ENCODE measurements at places on chromosomes 3 and 15. TPM values are rescaled to one million over a fixed set of nuclear protein-coding genes. Genes with fewer than 3 reads are reported as not detected.

The KLF15 gene
- 19.3 TPM for total RNA-seq

The RLBP1 gene
- total RNA-seq: 6.3 TPM

The BNC1 gene
- 0.35 TPM for total RNA-seq

GRCh38 chr3:67941433-67942030 is 287.1 kb upstream of the SUCLG2 start:
- H3K4me1 ChIP-seq: no peaks in the 10 kb centered on the region
- H3K27ac ChIP-seq: no peak overlapping the region
- no peaks in the 10 kb centered on the region for H3K27me3 ChIP-seq
- H3K36me3 ChIP-seq: no peaks in the 10 kb centered on the region

DNA sequence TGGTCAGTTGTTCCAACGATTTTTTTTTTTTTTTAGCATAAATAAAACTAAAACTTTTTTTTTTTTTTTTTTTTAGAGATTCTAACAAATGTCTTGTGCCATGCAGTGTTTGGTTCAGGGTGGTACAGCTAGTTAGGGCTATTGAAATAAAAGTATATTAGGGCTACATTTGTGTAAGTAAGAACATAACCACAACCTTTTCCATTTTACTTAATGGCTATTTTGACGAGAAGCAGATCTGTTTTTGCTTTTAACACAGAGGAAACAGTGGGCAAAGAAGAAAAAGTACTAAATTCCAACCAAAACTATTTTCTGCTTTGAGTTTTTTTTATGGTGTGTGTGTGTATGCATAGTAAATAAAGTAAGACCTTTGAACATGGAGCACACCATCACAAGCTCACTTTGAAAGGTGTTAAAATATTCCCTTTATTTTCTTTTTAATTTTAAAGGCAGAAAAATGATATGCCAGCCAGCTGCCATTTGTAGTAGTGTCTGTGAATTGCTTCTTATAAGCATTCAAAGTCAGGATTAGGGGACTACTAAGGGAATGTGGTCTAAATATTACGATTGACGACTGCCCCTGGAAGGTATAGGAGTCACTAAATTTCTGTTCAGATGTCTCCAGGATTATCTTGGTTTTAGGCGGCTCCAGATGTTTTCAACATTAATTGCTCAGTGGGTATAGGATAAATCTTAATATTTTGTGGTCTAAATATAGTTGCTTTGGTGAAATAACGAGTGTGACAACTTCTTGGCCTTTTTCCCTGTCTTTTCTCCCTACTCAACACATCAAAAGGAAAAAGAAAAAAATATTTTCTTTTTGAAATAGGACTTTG is 3.1 kb downstream of the RARB start:
- H3K4me3 ChIP-seq: no peak overlapping the region
- H3K27ac ChIP-seq: no peak overlapping the region
- no peaks in the 10 kb centered on the region for H3K36me3 ChIP-seq
- H3K4me1 ChIP-seq: peaks cover 30% of the 10 kb centered on the region

The TRPC1 gene
- 13.3 TPM for total RNA-seq

GRCh38 chr15:92687195-92687602 is 31.6 kb upstream of the FAM174B start:
- no peak overlapping the region for H3K4me3 ChIP-seq
- H3K36me3 ChIP-seq: peaks cover 7% of the 10 kb centered on the region
- no peaks in the 10 kb centered on the region for H3K27me3 ChIP-seq
- no peak overlapping the region for H3K27ac ChIP-seq
- DNase-seq: no peak

DNA sequence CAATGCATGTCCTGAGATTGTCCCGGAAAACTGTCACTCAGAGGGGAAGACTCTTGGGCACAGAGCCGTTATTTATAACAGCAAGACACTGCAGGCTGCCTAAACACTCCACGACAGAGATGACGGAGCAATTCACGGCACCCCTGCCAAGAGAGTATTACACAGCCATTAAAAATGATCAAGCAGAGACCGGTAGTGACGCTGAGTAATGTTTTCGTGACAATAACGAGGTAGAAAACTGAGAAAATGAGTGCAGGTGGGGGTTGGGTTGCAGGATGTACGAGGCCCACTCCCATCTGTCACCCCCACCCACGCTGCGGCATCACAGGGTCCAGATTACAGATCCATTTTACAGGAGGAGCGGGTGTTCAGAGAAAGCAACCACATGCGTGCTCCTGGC is 58.9 kb upstream of the LINGO1 start:
- peaks cover 10% of the 10 kb centered on the region for H3K27me3 ChIP-seq
- no peak overlapping the region for H3K27ac ChIP-seq

The IQCF5 gene
- not detected for total RNA-seq

The ZFYVE19 gene
- total RNA-seq: 25.5 TPM

The INKA1 gene
- total RNA-seq: 17.3 TPM

The ZFAND6 gene
- 51.9 TPM for total RNA-seq

The CPN2 gene
- not detected for total RNA-seq

The SLC7A14 gene
- total RNA-seq: 0.09 TPM

DNA sequence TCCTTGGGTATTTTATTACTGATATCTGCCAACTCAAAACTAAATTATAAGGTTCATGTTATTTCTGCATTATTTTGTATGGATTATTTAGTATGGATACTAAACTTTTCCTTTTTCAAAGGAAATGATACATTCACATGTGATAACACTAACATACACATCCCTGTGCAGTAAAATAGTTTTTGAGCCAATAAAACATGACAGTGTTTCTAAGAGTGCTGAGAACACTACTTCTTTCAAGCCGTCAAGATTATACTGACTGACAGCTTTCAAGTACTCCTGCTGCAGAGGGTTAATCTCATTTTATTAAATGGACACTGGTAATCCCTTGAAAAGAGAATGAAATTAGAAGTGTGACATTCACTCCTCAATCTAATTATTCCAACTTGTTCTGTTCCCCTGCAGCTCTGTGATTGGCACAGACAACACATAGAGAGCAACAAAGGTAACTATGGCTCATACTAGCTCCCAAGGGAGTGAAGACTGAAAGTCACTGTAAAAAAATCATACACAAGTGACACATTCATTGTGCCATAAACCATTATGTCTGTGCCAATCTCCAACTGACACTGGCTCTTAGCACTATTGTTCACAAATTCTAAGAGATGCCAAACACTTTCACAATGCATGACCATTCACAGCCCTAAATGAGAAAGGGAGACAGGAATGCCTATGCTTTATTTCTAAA is 468.6 kb downstream of the SHQ1 start:
- no peak overlapping the region for H3K27ac ChIP-seq
- H3K4me3 ChIP-seq: no peak overlapping the region
- no peak for DNase-seq
- H3K27me3 ChIP-seq: no peaks in the 10 kb centered on the region
- H3K4me1 ChIP-seq: peaks cover 53% of the 10 kb centered on the region

The CISH gene
- total RNA-seq: 8.6 TPM

The ERC2 gene
- 12.2 TPM for total RNA-seq

The SCAPER gene
- 18.4 TPM for total RNA-seq

- no peak for DNase-seq
- no peaks in the 10 kb centered on the region for H3K27me3 ChIP-seq
- no peak overlapping the region for H3K27ac ChIP-seq
- peaks cover 8% of the 10 kb centered on the region for H3K4me1 ChIP-seq
Measured at GRCh38 chr3:39127269-39127907, 19.9 kb downstream of the TTC21A start.

The MAGI1 gene
- 47.7 TPM for total RNA-seq

GRCh38 chr3:115947325-115947724 is 324.0 kb downstream of the GAP43 start:
- DNase-seq: no peak
- H3K27me3 ChIP-seq: no peaks in the 10 kb centered on the region
- H3K4me3 ChIP-seq: no peak overlapping the region
- H3K27ac ChIP-seq: no peak overlapping the region
- H3K36me3 ChIP-seq: peaks cover 10% of the 10 kb centered on the region
- H3K4me1 ChIP-seq: no peaks in the 10 kb centered on the region

DNA sequence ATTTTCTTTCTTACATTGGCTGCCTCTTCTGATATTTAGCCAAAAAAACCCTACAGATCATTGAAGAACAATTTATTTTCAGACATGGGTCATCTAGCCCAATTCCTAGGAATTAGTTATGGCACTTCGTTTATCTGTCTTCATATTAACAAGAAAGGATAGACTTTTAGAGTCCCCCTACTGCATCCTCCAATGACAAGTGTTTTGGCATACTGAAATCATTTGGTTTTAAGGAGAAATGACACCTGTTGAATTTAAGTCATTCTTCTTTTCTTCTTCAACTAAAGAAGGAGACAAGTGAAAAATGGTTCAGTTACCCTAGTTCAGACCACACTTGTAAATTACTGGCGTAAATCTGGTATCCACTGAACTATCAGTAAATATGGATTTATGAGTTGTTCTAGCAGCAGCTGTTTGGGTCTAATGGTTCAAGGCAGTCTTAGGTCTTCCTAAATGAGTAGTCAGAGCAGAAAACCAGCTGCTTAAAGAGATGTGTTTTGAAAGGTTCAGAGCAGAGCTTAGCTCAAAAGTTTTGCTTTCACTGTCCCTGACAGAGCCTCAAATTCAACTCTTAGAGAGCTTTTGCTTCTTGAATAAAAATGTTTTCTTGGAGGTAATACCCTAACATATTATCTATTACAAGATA is 5.6 kb downstream of the VGLL3 start:
- H3K4me3 ChIP-seq: no peak overlapping the region
- H3K36me3 ChIP-seq: no peaks in the 10 kb centered on the region
- peaks cover 7% of the 10 kb centered on the region for H3K4me1 ChIP-seq
- H3K27me3 ChIP-seq: peaks cover 22% of the 10 kb centered on the region
- DNase-seq: no peak
- H3K27ac ChIP-seq: no peak overlapping the region

DNA sequence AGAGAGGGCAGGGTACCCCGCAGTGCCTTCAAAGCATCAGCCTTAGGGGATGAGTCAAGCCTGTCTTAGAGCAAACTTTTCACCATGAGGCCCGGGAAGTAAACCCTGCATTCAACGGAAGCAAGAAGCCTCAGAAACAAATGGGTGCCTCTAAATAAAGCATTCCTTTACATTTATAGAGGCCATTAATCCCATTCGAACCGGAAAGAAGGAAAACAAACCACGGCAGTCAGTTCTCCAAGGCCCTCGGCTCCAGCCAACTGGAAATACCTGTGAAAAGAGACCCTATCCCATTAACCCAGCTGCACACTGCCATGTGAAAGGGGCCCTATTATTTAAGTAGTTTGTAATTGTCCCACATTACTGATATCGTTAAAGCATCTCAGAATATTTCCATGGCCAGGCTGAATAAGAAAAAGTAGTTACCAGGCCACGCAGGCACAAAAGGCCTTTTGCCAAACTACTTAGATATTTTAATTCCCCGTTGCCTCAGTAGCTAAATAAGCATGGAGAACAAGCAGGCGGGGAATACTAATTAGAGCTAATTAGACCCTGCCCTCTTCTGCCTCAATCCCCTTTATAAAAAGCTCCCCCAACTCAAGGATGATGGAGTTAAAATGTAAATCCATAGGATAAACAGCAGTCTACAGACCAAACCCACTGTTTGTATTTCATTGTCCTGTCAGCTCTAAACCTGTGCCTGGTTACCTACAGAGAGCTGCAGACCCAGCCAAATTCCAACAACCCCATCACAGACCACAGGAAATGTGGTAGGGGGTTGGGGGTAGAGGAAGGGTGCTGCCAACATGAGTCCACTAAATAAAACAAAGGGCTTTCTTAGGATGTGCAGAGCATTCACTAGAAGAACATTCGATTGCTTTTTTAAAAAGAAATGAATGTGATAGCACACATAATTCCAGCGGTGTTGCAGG is 4.1 kb downstream of the ITGB5 start:
- no peaks in the 10 kb centered on the region for H3K36me3 ChIP-seq
- DNase-seq: no peak
- peaks cover 68% of the 10 kb centered on the region for H3K4me1 ChIP-seq
- peaks cover 7% of the 10 kb centered on the region for H3K27me3 ChIP-seq
- peak overlapping the region; percentile 79 for H3K27ac ChIP-seq
- peak overlapping the region; percentile 95 for H3K4me3 ChIP-seq

GRCh38 chr15:57547243-57547755 is 44.4 kb upstream of the MYZAP start:
- no peaks in the 10 kb centered on the region for H3K36me3 ChIP-seq
- H3K4me3 ChIP-seq: no peak overlapping the region

The LMAN1L gene
- total RNA-seq: not detected

GRCh38 chr3:43894176-43895049 is 203.7 kb downstream of the ABHD5 start:
- H3K36me3 ChIP-seq: no peaks in the 10 kb centered on the region
- peaks cover 20% of the 10 kb centered on the region for H3K27me3 ChIP-seq
- DNase-seq: peak; percentile 66
- peaks cover 35% of the 10 kb centered on the region for H3K4me1 ChIP-seq

GRCh38 chr15:101597360-101597928 is 54.7 kb downstream of the TM2D3 start:
- no peak overlapping the region for H3K4me3 ChIP-seq
- no peak overlapping the region for H3K27ac ChIP-seq
- peaks cover 7% of the 10 kb centered on the region for H3K36me3 ChIP-seq
- no peaks in the 10 kb centered on the region for H3K4me1 ChIP-seq
- H3K27me3 ChIP-seq: peaks cover 26% of the 10 kb centered on the region
- no peak for DNase-seq

The ZNF35 gene
- 24.5 TPM for total RNA-seq

The RBP2 gene
- not detected for total RNA-seq

DNA sequence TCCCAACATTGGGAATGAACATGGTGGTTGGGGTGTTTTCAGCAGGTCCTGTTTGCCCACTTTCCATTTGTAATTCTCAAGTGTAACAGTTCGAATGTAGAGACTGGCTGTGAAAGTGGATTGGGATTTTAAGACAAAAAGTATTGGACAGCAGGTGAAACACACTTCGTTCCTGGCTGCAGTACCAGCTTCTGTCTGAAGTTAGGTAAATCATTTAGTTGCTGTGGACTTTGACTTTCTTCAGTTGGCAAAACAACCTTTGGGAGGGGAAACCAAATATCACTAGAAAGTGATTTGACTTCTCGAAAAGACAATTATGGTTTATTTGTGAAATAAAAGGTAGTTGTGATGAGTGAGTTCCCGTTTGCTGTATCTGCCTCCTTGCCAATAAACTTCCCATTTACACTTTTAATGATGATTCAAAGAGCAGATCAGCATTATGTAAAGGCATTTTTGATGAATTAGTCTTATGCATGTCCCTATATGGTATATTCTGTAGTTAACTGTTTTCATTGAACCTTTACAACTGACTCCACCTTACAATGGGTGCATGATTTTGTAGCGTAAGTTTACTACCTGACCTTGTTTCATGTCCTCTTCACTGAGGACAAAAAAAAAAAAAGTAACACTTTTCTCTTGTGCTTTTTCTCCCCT is 34.0 kb downstream of the FNDC3B start:
- H3K4me3 ChIP-seq: no peak overlapping the region
- H3K4me1 ChIP-seq: peaks cover 74% of the 10 kb centered on the region
- DNase-seq: no peak
- H3K27me3 ChIP-seq: no peaks in the 10 kb centered on the region

The SUSD5 gene
- 2.1 TPM for total RNA-seq

DNA sequence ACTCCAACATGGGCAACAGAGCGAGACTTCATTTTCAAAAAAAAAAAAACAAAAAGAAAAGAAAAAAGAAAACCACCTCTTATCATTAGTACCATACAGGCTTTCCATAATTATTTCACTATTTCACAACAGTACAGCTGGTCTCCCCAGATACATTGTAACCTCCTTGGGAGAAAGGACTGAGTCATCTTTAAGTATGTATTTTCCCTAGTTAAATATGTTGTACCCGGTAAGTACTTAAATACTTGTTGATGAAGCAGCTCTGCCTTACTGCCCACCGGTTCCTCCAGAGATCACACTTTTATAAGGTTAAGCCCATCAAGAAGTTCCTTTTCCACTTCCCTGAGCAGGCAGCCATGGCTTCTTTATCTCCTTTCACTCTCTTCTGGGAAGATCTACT is 789.5 kb upstream of the CFAP20DC start:
- no peaks in the 10 kb centered on the region for H3K27me3 ChIP-seq
- no peak overlapping the region for H3K4me3 ChIP-seq
- H3K27ac ChIP-seq: no peak overlapping the region
- no peak for DNase-seq
- H3K4me1 ChIP-seq: no peaks in the 10 kb centered on the region
- no peaks in the 10 kb centered on the region for H3K36me3 ChIP-seq
